Fibroblast of upper back skin (primary cell): ENCODE measurements at places on chromosomes 6 and 20.

DNA sequence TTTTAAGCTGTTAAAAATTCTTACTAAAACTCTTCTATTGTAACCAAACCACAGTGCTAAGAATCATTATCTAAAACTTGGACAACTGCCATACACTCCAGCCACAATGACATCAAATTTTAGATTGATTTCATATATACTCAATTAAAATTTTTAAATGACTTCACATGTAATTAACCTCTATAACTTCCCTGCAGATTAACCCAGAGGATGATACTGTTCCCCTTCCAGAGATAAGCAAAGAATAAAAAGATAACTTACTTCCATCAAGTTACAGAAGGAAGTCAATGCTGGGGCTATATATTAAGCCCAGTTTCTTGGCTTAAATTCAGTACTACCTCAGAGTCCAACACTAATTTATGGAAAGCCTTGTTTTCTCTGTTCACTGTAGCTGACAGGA, 71.3 kb downstream of the ARHGAP18 start:
- peak; percentile 23 for DNase-seq

- DNase-seq: no peak
These were observed 118.4 kb upstream of the CST7 start for GRCh38 chr20:24830649-24831048.

DNA sequence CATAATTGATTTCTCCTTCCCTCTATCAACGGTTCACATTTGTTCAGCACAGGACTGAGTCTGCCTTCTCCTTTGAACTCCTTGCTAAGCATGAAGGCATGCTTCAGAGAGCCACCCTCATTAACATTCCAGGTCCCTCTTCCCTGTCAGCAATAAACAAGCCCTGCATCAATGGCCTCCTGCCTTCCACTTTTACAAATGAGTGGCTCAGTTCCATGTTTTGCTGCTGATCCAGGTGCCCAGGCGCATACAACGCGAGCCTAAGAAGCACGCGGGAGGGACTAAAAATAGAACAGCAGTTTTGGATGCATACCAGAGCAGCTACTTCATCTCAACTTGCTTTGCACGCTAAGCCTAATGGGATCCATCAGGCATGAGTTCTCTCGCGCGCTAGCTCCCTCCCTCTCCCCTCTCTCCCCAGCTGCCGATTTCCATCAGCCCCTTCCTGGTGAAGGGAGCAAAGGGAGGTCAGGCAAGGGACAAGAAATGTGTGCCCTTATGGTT, 53.4 kb downstream of the TRAF3IP2 start:
- DNase-seq: peak; percentile 99

GRCh38 chr6:29834564-29835436, 7.2 kb downstream of the HLA-G start:
- DNase-seq: peak; percentile 5

- no peak for DNase-seq
These were observed 28.0 kb upstream of the PHACTR3 start for GRCh38 chr20:59576216-59576953.

GRCh38 chr6:145904868-145905267, 59.3 kb downstream of the SHPRH start:
- DNase-seq: no peak

- DNase-seq: no peak
These were observed 106.4 kb downstream of the JARID2 start for GRCh38 chr6:15352220-15352619.

DNA sequence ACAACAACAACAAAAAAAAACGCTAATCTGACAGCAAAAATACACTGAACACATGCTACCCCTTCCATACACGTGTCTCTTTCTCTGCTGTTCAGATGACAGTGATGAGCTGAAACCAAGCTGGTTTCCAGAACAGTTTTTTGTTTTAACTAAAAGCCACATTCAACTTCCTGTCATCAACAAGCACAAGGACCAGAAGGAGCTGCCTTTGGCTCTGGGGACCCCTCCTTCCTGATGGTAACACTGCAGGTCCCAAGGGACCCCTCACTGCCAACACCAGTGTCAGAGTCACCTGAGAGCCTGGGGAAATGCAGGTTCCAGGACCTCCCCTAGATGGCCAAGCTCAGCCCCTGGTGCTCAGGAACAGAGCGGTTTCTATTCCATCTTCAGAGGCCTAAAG, 6.0 kb downstream of the CST7 start:
- no peak for DNase-seq

DNA sequence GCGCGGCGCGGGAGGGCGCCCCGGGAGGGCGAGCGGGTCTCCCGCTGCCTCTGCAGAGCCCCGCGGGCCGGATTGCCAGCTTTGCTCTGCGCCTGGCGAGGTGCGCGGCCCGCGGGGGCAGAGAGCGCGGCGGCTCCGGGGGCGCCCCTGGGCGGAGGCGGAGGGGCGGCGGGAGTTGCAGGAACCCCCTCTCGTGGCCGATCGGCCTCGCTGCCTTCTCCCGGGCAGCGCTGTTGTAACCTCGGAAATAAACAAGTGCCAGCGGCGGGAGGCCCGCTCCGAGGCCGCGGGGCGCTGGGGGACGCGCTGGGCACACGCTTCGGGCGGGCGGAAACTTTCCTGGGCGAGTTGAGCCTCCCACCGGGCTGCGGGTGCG, 1.2 kb downstream of the CDH4 start:
- peak; percentile 34 for DNase-seq

GRCh38 chr6:15368186-15368585, 122.3 kb downstream of the JARID2 start:
- DNase-seq: no peak

DNA sequence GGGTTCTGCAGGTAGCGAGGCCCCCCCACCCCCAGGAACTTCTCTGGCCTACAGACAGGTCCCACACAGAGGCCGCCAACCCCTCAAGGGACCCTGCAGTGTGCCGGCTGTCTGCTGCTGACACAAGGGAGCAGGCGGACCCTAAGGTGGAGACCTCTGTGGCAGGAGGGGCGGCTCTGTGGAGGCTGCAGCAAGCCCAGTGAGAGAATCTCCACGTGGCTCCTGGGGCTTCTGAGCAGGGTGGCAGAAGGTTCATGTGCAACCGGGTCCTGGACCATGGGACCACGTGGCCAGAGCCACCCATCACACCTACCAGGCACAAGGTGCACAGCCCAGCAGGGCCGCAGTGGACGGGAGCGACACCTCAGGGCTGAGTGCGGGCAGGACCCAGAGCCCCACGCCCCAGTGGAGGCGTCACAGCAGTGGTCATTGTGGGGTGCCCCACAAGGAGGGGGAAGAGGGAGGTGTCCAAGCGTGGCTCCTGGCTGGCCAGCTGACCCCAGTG, 4.3 kb downstream of the ARFRP1 start:
- no peak for DNase-seq

DNA sequence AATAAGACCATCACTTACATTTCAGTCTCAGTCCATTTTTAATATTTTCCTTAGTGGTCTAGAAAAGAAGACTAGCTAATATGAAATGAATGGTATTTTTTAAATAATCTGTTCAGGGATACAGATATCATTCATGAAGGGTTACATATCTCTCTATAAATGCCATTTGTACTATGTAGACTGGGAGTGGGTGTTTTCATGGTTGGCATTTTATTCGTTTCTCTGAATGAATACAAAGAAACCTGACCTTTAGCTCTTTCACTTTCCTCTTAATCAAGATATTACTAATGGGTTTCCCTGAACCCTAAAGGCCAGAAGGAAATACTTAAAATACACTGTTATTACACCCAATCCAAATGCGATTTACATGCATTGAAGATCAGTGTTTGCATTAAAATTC, 788.9 kb downstream of the TBC1D32 start:
- no peak for DNase-seq

GRCh38 chr6:44169154-44169553, 10.5 kb downstream of the CAPN11 start:
- no peak for DNase-seq

DNA sequence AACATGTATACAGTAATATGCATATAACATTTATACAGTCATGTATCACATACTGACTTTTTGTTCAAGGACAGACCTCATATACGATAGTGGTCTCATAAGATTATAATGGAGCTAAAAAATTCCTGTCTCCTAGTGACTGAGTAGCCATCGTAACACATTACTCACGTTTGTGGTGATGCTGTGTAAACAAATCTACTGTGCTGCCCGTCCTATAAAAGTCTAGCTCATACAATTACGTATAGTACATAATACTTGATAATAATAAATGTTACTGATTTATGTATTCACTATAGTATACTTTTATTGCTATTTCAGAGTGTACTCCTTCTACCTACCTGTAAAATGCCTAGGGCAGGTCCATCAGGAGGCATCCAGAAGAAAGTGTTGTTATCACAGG, 17.4 kb downstream of the SERAC1 start:
- peak; percentile 31 for DNase-seq

GRCh38 chr20:12976720-12977309, 32.0 kb upstream of the SPTLC3 start:
- no peak for DNase-seq

GRCh38 chr6:3320238-3320811, 61.6 kb downstream of the PSMG4 start:
- no peak for DNase-seq

- peak; percentile 93 for DNase-seq
These were observed 987 bp upstream of the QKI start for GRCh38 chr6:163413345-163414116.

- DNase-seq: peak; percentile 40
These were observed 14.8 kb upstream of the NAA20 start for GRCh38 chr20:20002101-20002998.

DNA sequence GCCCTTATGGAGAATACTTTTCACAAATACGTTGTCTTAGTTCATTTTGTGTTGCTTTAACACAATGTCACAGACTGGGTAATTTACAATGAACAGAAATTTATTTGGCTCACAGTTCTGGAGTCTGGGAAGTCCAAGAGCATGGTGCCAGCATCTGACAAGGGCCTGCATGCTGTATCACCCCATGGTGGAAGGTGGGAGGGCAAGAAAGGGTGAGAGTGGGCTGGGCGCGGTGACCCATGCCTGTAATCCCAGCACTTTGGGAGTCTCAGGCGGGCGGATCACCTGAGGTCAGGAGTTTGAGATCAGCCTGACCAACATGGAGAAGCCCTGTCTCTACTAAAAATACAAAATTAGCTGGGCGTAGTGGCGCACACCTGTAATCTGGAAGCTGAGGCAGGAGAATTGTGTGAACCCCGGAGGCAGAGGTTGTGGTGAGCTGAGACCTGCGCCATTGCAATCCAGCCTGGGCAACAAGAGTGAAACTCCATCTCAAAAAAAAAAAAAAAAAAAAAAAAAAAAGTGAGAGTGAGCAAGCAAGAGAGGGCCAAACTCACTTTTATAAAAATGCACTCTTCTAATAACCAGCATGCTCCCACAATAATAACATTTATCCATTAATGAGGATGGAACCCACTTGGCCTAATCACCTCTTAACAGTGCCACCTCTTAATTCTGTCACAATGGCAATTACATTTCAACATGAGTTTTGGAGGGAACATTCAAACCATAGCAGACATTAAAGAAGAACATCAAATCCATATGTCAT, 36.1 kb downstream of the NCOA7 start:
- no peak for DNase-seq

GRCh38 chr20:18901980-18902737, 88.6 kb downstream of the SCP2D1 start:
- DNase-seq: no peak

- DNase-seq: no peak
These were observed 81.2 kb downstream of the PDE7B start for GRCh38 chr6:135932651-135933050.

GRCh38 chr6:88031550-88031949, 16.1 kb upstream of the SPACA1 start:
- DNase-seq: no peak

- no peak for DNase-seq
These were observed 215.0 kb downstream of the TBC1D7 start for GRCh38 chr6:13113376-13113775.

DNA sequence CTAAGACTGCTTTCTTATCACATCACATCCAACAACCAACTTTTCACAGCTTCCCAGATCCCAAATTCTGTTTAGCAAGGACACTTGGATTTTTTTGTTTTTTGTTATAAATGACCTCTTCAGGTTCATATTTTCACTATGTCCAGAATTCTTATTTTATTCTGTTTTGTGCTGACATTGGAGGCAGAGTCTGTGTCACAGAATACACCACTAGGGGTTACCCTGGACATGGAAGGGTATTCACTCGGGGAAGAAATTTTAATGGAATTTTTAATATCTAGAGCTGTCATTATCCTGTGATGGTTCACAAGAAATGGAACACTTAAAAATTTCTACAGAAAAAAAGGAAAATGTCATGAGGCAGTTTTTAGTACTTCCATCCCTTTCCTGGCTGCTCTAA, 12.0 kb upstream of the SLC2A12 start:
- DNase-seq: no peak
